Stimulated activated CD8-positive, alpha-beta memory T cell treated with anti-CD3 and anti-CD28 coated beads, Interleukin-4, amount 100 ng/mL, for 1 hour (primary cell): ENCODE measurements at places on chromosomes 5 and 9.

DNA sequence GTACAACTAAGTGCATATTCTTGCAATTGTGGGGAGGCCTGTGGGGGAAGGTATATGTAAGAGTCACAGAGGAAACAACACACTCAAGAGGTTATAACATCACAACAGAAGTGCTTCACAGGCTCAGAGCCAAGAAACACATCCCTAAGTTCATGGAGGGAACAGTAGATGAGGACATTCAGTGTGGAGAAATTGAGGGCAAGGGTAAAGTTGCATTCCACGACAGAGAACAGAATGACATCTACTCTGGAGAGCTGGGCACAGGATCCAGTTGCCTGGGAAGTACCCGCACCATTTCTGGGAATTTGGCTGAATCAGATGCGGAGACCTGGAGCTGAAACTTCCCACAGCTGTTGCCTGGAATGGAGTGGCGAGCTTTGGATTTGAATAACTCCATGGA lies 197.2 kb downstream of the NXNL2 start:
- no peak for DNase-seq

DNA sequence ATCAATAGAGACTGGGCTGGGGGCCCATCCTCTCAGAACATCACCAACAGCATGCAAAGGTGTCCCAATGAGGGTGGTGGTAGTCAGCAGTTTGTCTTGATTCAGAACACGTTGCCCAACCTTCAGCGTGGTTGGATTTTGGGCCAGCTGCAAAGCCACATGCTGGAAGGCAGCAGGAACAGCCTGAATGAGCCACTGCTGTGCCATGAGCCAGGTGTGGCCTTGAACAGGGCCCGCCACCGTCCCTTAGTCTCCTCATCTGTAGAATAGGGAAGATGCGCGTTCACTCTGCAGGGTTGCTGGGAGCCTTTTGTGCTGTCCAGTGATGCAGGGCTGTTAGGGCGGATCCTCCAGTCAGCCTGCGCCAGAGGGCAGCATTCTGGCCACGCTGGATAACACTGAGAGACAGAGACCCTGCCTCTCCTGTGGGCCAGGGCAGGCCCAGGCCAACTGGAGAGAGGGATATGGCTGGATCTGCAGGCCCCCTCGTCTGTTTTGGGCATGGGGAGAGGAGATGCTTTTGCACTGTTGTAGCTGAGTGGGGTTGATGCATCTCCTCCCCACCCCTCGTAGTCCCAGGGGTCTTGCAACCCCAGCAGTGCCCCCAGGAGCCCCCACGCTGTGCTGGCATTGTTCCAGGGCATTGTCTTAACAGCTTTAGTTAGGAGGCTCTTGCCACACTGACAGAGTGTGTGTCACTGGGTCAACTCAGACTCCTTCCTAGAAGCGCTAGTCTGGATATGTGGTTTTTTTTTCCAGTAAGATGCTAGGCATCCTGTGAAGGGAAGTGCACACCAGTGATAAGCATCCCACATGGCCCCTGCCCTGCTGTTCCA lies 42.1 kb downstream of the SLC46A2 start:
- DNase-seq, result no peak

DNA sequence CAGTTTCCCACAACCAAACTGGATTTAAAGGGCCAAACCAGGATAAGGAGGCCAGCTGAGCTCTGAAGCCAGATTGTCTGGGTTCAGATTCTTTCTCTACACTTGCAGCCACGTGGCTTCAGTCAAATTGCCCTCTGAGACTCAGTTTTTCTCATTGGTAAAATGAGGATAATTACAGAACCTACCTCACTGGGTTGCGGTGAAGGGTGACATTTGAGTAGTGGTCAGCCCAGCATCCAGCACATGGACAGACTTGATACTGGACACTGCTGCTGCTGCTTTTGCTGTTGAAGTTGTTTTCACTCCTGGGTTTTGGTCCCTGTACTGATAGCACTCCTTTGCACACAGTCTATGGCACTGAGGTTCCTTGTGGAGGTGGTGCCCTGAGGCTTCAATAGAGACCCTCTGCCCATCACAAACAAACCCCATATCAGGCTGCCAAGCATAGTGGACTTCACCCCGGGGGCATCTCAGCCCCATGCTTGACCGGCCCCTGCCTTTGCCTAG lies 25.7 kb upstream of the CDKN2AIPNL start:
- no peak for DNase-seq

DNA sequence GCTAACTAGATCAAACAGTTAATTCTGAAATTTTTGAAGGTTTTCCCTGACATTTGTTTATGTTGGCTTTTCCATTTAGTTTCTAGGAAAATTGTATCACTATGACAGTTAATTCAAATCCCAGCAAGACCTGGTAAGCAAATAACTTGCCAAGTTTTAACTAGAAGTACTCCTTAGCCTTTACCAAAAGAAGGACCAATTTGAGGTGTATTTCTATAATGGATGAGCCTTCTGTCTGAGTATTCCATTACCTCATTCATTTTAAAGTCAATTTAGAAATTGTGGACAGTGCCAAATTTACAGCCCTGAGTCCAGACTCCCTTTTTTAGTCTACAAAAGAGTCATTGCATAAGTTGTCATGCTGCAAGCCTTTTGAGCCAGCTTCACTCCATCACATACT lies 687.6 kb downstream of the CETN3 start:
- DNase-seq, result no peak

- no peak for DNase-seq
These were observed 37.9 kb downstream of the GAS1 start for GRCh38 chr9:86909388-86909787.

- no peak for DNase-seq
These were observed 27.8 kb downstream of the LAMC3 start for GRCh38 chr9:131036529-131037334.

DNA sequence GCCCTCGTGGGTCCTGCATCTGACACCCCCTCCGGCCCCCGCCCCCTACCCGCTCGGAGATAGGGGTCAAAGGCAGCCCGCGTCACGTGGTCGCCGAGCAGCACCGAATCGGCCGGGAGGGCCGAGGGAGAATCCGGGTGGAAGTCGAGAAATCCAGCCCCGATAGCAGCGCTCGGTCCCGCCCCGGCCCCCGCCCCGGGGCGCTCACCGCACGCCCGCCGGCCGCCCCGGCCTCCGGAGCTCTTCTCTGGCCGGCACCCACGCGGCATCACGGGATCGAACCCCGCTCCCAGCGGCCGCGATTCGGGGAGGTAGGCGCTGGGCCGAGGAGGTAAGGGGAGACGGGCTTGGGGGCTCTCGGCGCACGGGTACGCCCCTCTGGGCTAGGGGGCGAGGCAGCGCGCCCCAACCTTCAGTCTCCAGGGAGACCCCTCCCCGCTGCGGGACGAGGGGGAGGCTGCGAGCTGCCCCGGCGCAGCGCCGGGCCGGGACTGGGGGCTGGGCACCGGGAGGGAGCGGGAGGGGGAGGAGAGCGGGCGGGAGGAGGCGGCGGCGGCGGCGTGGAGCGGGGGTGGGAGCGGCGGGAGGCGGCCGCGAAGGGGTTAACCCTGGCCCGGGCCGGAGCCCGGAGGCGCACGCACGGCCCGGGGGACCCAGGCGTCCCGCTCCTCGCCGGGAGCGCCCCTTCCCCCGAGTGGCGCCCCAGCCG lies 22.1 kb upstream of the NDST1 start:
- DNase-seq, result no peak
